ENCODE measurements at places on chromosomes 11 and 22. TPM values are rescaled to one million over a fixed set of nuclear protein-coding genes. Genes with fewer than 3 reads are reported as not detected.

GRCh38 chr11:118295199-118295598 is 9.3 kb upstream of the CD3E start:
- DNase-seq: no peak

DNA sequence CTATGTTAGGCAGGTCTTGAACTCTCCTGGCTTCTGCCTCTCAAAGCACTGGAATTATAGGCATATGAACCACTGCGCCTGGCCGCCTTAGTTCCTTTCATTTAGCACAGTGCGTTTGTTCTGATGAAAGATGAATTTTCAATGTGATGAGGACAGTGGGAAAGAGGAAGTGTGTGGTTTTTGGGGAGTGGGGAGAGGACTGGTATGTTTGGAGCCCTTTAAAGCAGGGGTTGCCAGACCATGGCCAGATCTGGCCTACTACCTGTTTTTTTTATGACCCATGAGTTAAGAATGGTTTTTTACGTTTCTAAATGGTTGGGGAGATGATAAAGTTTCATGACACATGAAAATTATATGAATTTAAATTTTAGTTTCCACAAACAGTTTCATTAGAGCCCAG is 12.5 kb downstream of the ATXN10 start:
- no peak for DNase-seq

GRCh38 chr11:26470992-26471391 is 101.1 kb downstream of the MUC15 start:
- DNase-seq: no peak

- DNase-seq: no peak
Observed at GRCh38 chr22:22908941-22909604, 21.5 kb downstream of the IGLL5 start.

The VPREB1 gene
- total RNA-seq: not detected

- no peak for DNase-seq
Observed at GRCh38 chr11:6202041-6202440, 3.0 kb downstream of the OR52W1 start.

The OR8G1 gene
- total RNA-seq: not detected

DNA sequence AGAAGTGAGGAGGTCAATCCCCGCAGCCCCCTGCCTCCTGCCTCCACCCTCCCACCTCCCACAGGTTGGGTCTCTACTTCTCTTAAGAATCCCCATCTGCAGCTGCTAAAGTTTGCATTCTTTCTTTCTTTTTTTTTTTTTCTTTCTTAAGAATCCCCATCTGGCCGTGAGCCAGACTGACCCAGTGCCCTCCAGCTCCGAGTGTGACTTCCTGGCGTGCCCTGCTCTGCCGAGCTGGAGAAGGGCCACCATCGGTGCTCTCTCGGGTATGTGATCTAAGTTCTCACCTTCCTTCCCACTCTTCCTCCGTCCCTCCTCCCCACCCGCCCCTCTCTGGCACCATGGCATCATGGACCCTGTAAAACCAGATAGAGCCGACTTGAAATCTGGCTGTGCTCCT is 66.7 kb upstream of the LMO1 start:
- DNase-seq: no peak

DNA sequence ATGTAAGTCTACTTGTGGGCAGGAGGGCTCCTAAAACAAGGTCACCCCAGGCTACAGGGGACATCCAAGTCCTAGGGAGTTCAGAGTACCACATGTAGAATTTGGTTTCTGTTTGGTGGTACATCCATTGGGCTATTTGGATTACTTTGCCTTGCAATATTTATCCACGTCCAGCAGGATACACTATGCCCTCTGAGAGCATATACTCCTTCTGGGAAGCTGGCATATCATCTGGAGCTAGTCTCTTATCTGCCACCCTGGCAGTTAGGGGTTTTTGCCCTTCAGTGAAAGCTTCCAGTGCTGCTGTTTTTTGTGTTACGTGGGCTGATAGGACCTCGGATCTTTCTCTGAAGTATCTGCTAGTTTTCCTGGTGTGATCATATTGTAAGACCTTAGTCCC is 7.3 kb downstream of the LMO2 start:
- DNase-seq: no peak

- no peak for DNase-seq
Observed at GRCh38 chr11:35335226-35335625, 84.1 kb downstream of the SLC1A2 start.

- DNase-seq: no peak
Observed at GRCh38 chr11:811446-812245, 1.9 kb downstream of the RPLP2 start.
